ENCODE measurements at places on chromosomes 16 and 17.

GRCh38 chr17:66367107-66367506 is 64.7 kb downstream of the PRKCA start:
- no peak for DNase-seq

DNA sequence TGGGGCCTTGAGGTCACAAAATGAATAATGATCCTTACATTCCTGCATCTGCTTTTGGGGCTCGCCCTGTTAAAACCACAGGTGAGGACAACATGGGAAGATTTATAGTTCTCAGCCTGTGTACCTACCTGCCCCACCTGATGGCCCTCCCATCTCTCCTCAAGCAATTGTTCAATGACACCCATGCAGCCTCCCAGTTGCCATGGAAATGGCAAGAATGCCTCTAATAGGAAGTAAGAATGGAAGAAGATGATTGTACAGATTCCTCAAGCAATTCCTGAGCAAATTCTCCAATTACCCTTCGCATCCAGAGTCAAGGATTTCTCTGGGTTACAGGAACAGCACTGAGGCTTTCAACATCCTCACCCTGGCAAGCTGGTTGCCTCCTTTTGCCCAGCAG is 78.6 kb upstream of the CCL2 start:
- DNase-seq, result no peak

DNA sequence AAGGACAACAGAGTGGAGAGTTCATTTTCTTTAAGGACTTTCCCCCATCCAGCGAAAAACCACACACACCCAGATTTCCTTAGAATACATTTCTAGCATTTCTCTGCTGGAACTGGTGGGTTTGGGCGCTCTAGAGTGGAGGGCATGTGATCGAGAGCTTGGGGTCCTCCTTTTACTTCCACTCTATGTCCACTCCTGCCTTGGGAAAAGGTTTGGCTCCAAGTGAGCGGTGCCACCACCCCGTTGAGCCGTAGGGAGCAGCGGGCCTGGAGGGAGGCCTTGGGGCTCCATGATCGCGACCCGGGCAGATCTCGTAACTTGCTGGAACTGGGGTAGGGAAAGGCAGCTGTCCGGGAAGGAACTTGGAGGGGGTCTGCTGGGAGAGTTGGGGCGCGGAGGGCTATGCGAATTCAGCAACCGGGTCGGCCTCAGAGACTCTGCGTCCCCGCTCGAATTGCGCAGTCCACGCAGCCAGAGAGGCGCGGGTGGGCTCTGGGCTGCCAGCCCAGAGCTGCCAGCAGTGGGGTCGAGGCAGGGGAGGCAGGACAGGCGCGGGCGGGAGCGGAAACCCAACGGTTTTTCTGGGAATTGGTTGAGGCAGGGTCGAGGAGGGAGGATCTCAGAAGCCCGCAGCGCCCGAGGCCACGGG is 2.3 kb downstream of the DLX4 start:
- no peak for DNase-seq

GRCh38 chr17:30378241-30378824 is 394 bp upstream of the CPD start:
- peak; percentile 35 for DNase-seq

DNA sequence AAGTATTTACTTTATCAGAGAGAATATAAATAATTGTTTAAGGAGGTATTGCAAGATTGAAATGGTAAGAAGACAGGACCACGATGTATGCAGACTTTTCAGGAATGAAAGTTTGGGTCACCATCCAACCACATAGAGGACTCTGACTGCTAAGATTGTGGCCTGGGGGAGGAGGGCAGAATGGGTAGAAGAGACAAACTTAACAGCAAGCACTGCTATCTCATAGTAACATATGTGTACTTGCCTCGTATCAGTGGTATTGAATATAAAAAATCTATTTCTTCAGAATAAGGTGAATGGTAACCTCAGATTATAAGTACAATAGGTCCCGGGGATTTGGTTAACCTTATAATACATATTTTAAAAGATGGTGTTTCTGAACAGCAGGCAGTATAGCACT is 5.8 kb downstream of the KRT10 start:
- DNase-seq, result no peak

DNA sequence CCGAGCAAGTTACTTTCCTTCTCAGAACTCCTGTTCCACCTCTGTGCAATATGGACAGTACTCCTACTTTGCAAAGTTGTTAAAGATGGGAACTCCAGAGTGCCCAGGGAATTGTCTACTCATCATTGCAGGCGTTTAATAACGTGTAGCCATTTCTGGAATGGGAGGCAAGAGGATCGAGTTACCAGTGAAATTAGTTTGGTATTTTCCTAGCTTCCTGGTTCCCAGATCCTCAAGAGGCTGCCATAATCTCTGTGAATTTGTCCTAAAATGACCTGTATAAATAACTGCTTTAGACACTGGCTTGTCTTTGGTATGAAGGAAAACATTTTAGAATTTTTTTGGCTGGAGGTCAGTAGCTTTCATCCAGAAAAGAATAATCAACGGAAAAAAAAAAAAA is 27.7 kb downstream of the WWOX start:
- peak; percentile 45 for DNase-seq

- DNase-seq, result peak; percentile 49
Observed at GRCh38 chr17:74770498-74771318, 5.4 kb downstream of the NAT9 start.

GRCh38 chr17:80123791-80124190 is 22.4 kb downstream of the GAA start:
- peak; percentile 58 for DNase-seq

DNA sequence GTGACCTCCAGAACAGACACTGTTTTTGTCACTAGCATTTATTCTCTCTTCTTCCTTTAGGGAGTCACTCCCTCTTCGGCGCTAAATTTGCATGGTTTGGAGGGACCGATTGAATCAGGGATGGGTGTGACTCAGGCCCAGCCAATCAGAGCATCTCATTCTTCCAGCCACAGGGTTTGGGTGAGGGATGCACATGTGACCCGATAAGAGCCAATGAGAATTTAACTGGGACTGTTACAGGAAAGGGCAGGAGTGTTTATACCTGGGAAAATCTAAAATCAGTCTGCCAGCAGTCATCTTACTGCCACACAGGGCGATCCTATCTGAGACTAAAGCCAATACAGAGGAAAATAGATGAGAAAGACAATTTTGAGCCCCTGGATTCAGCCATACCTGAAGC is 351.2 kb upstream of the ERCC4 start:
- no peak for DNase-seq

DNA sequence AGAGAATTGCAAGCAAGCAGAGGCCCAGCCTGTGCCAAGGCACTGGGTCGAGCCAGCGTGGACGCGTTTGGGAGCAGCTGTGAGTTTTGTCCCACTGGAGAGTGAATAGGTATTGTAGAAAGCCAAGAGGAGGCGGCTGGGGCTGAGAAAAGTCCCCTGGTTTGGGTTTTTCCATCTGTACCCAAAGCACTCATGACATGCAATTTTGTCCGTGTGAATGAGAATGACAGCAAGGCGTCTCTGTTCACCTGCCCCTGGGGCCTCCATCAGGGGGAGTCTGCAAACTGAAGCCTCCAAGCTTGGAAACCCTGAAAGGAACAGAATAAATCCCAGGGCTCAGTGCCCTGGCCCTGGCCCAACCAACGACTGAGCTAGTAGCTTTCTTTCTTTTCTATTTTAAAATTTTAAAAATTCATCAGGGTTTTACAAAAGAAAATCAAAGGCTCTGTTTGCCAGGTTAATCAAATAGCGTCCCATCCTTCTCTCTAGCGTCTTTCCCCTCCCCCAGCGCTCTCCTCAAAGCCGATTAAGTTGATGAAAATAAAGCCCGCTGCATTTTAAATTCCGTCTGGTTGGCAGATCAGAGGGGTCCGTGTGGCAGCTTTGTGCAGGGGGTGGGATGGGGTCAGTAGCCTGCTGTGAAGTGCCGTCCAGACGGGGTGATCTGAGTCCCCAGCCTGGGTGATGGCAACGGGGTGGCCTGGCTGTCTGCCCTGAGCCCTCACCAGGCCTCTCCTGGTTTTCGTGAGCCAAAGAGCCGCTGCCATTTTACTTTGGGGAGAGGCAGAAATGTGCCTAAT is 171.0 kb downstream of the KATNIP start:
- no peak for DNase-seq

GRCh38 chr16:66099306-66099705 is 267.2 kb upstream of the CDH5 start:
- DNase-seq, result no peak

DNA sequence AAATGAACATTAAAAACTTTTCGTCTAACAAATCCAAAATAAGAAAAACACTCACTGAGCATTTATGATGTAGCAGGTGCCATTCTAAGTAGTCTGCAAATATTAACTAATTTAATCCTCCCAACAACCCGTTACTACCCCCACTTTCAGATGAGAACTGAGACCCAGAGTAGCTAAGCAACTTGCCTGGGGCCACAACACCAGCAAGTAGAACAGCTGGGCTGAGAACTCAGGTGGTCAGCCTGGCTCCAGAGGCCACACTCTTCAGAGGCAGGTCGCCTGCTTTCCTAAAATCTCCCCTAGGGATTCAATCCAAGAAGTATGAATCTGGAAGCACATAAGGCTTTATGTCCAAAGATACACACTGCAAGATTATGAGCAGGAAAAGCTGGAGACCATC is 6.2 kb downstream of the MBTPS1 start:
- no peak for DNase-seq

DNA sequence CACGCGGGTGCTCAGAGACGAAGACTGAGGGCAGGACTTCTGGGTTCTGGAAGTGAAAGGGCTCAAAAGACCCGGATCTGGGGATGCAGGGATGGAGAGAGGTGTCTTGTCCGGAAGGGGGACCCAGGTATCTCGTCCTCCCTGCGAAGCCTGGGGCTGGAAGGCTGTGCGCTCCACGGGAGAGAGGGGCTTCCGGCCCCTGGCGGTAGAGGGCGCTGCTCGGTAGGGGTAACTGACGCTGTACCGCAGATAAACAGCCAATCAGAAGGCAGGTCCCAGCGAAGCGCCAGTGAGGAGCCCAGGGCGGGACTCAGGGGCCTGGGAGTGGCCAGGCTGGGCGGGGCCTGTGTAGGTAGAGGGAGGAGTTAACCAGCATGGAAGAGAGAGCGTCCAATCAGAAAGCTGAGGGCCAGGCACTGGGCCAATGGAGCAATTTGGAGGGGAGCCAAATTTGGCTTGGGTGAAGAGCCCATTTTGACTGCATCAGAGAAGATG is 804 bp downstream of the TGFB1I1 start:
- peak; percentile 96 for DNase-seq

- no peak for DNase-seq
Observed at GRCh38 chr16:25064937-25065336, 46.6 kb upstream of the LCMT1 start.

GRCh38 chr16:24980077-24980793 is 34.9 kb downstream of the ARHGAP17 start:
- DNase-seq, result no peak

- no peak for DNase-seq
Observed at GRCh38 chr17:28574526-28574925, 2.2 kb downstream of the ALDOC start.

- DNase-seq, result no peak
Observed at GRCh38 chr17:63716426-63716825, 16.5 kb upstream of the LIMD2 start.

- no peak for DNase-seq
Observed at GRCh38 chr17:52048137-52048898, 110.2 kb downstream of the CA10 start.

- no peak for DNase-seq
Observed at GRCh38 chr17:74686761-74687160, 26.0 kb downstream of the CD300LF start.

DNA sequence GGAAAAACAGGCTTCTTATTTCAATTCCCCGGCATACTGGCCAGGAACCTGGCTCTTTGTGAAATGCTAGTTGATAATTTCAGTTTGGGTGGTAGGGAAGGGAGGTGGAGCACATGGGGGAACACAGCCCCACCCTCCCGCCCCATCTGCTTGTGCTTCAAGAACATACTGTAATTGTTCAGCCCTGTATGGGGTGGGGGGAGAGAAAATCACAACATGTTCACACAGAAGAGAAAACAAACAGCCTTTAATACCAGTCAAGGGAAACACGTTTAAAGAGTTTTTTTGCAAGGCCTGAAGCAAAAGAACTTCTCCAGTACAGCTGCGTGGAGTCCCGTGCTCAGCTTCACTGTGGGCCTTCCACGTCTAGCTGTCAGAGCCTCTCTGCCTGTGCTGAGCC is 59.7 kb downstream of the SHISA6 start:
- DNase-seq, result no peak

GRCh38 chr17:32722733-32723132 is 154.2 kb downstream of the MYO1D start:
- no peak for DNase-seq

DNA sequence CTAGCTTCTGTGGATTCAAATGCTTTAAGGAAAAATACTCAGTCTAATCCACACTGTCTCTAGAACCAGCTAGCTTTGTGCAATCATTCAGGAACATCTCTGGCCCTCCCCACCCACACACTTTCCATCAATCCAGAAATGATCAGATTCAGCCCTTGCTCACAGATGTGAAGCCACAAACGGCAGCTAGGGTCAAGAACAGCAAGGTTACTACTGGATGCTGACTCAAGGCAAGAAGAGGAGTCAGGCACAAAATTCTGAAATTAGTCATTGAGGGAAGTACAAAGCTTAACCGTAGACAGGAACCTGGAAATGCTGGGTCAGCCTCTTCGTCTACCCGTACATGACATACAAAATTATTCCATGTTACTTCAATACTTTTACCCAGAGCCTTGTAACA is 174.6 kb downstream of the CDH13 start:
- DNase-seq, result no peak

DNA sequence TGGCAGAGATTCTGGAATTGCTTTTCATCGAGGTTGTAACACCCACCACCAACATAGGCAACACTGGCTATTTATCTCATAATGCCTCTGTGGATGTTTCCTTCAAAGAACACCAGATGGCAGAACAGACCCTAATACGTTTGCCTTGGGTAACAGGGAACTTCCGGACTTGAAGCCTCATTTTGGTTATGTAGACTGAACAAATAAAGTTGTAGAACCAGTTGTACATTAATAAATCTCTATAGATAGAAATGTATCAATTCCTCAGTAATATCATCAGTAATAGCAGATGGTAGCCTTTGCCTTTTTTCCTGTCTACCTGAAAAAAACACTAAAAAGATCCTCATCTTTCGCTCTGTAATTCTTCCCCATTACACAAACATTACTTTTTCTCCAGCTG is 25.9 kb upstream of the APOH start:
- DNase-seq, result peak; percentile 61

- no peak for DNase-seq
Observed at GRCh38 chr16:57042157-57043111, 49.9 kb upstream of the CPNE2 start.

DNA sequence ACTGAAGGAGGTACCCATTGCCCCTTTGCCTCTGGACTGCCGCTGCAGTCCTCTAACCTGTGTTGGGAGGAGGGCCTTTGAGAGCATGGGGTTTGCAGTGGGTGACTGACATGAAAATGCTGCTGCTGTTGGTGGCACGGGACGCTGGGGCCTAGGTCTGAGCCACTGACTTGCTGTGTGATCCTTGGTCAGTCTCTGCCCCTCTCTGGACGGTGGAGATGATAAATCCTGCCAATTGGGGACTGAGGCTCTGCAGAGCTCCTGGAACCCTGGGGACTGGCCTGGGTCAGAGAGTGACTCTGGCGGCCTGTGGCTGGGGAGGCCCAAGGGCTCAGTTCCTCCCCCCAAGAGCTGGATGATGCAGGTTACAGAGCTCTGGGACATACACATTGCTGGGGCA is 6.1 kb upstream of the PYDC1 start:
- DNase-seq, result no peak

- peak; percentile 69 for DNase-seq
Observed at GRCh38 chr17:50865060-50865867, 890 bp downstream of the TOB1 start.
